ENCODE measurements at places on chromosomes 4 and X.

GRCh38 chrX:39152106-39152649, 350.9 kb downstream of the MID1IP1 start:
- DNase-seq = peak; percentile 46

- no peak for DNase-seq
Observed at GRCh38 chr4:25608644-25609043, 47.0 kb upstream of the SLC34A2 start.

DNA sequence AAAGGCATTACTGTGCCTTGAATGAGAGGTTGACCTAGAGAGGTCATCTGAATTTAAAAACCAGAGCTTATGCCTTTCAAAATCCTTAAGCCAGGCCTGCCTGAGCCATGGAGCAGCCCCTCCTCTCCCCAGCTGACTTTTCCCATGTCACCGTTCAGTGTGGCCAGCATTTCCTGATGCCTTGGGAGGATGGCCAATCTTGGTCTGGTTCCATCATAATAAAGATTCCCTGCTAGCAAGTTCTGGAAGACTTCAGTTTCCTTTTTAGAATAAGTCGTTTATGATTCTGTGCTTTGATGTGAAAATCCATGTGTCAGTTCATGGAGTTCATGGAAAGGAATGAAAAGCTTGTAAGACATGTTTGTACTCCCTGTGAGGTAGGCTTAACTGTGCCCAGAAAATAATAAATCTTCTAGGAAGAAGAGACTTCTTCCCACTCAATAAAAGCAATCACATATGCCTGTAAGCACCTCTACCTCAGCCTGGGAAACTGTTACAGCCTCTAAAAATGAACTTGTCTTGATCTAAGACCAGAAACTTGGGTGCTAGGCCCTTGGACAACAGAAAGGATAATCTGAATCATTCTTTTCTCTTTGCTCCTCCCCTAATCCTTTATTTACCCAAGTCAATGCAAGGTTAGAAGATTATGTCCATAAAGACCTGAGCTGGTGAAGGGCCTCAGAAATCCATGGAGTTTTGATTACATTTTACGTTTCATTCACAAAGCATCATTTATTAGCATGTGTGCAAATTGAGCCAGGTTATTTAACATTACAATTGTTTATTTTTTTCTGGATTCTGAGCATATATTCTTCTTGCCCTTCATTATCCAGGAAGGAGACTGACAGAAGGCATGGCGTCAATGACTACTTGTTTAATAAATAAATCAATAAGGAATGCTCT, 84.0 kb upstream of the TBC1D9 start:
- DNase-seq = no peak

GRCh38 chr4:184300816-184301215, 83.1 kb upstream of the ENPP6 start:
- no peak for DNase-seq

GRCh38 chr4:144547678-144548298, 98.2 kb upstream of the HHIP start:
- peak; percentile 53 for DNase-seq

DNA sequence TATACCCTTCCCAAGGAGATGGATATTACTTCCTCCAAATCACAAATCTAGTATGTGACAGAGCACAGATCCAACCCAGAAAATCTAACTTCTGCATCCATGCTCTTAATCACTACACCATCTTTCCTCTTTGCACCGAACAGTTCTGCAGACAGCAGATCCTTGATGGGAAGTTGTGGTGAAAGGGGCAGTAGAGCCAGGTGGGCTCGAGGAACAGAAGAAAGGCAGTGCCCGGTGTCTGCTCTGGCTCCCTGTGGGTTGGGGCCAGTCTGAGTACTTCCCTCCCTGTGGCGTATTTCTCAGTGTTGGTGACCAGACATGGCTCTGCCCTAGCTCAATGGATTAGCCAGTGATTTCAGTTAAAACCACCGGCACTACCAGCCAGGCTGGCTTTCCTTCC, 15.3 kb downstream of the HOPX start:
- DNase-seq = no peak

- DNase-seq = no peak
Observed at GRCh38 chrX:73562458-73562857, 539 bp upstream of the CHIC1 start.

- DNase-seq = no peak
Observed at GRCh38 chr4:155795991-155796390, 37.2 kb downstream of the GUCY1B1 start.

Measured in GM10248 (cell line).